ENCODE measurements at places on chromosomes 2 and 18. TPM values are rescaled to one million over a fixed set of nuclear protein-coding genes. Genes with fewer than 3 reads are reported as not detected.
A peak's percentile ranks its signal among the peaks of the same experiment; 100 is the strongest.

DNA sequence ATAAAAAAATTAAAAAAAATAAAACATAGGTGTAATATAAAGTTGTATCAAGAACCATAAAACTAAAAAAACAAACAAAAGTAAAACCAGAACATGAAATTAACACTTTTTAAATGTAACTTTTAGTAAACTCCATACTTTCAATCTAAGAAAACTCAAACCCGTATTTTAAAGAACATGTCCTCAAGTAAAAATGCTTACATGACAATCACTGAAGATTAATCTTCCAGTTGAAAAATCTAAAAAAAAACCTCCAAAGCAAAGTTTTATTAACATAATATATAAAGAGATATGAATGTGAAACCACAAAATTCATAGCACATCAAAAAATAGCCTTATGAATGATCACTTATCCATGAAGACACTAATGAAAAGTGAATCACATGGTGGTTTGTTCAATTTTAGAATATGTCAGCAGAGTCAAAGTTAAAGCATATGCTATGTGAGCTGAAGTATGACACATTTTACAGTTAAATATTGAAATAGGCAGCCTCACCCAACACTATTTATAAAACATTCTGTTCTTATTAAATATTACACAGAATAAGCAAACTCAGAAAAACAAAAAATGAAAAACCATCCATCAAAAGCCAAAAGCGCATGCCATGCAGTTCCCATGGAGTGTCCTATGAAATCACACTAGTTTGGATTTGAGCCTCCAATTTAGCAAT lies 23.1 kb upstream of the CHAC2 start:
- no peaks in the 10 kb centered on the region for H3K27me3 ChIP-seq
- DNase-seq: no peak
- H3K27ac ChIP-seq: peak overlapping the region; percentile 28
- peaks cover 37% of the 10 kb centered on the region for H3K36me3 ChIP-seq

- H3K27ac ChIP-seq: no peak overlapping the region
- peaks cover 2% of the 10 kb centered on the region for H3K36me3 ChIP-seq
- H3K4me1 ChIP-seq: no peaks in the 10 kb centered on the region
Measured at GRCh38 chr2:165601928-165602521, 132.5 kb downstream of the CSRNP3 start.

DNA sequence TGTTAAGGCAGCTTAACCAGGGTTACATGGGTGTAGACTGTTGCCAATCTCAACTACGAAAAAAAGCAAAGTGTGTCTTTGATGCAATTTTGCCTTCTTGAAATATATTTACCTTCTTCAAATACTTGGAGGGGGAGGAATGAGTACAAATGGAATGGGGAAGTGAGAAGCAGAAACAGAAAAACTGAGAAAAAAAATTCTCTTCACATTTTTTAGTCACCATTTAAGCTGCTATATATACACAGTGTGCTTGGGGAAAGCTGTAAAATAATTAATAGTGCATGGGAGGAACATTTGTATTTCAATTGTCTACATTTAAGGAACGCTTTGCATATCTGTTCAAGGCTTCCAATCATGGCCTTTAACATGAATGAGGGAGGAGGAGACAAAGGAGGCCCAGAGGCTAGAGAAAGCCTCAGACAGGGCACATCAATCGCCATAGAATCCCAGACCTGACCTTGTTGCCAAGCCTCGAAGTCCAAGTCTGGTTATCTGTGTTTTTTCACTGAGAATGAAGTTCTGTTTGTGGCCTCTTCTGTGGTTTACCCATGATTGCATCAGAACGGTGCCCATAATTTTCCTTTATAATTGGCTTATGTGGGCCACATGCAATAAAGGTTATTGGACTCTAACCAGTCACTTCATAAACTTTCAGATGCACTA lies 158.6 kb downstream of the PIK3C3 start:
- H3K27me3 ChIP-seq: peaks cover 35% of the 10 kb centered on the region
- no peak for DNase-seq
- no peaks in the 10 kb centered on the region for H3K36me3 ChIP-seq
- H3K4me1 ChIP-seq: peaks cover 13% of the 10 kb centered on the region
- peak overlapping the region; percentile 35 for H3K27ac ChIP-seq

The REG1B gene
- total RNA-seq: not detected

The CNGA3 gene
- not detected for total RNA-seq

The PARD3B gene
- 26.7 TPM for total RNA-seq

GRCh38 chr2:143977356-143977755 lies 542.6 kb downstream of the ZEB2 start:
- H3K4me1 ChIP-seq: no peaks in the 10 kb centered on the region
- no peaks in the 10 kb centered on the region for H3K36me3 ChIP-seq
- H3K4me3 ChIP-seq: no peak overlapping the region
- no peaks in the 10 kb centered on the region for H3K27me3 ChIP-seq
- H3K27ac ChIP-seq: no peak overlapping the region
- no peak for DNase-seq

DNA sequence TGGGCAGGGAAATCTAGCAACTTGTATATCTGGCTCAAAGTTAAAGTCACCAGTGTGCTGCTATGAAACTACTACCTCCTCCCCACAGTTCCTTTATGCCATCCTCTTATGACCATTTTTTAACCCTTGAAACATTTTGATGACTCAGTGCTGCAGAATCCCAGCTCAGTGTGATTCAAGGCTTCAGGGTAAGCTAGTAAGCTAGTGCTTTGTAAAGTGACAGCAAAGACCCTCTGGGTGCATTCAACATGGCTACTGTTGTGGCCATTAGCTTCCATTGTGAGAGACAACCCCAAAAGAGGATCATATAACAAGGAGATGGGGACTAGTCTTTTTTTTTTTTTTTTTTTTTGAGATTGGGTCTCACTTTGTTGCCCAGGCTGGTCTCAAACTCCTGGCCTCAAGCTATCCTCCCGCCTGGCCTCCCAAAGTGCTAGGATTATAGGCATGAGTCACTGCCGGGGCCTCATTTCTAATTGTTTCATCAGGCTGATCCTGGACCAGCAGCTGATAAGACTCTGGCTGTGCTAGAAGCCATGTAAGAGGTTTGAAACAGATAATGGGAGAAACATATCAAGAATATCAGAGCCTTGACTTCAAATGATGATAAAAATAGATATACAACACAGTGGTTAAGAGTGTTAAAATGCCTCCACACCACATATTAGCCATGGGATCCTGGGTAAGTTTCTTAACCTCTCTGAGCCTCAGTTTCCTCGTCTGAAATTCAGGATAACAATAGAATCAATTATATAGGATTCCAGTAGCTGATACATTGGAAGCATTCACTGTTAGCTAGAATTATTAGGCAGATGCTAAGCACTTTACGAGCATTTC lies 65.7 kb upstream of the RTN4 start:
- H3K4me1 ChIP-seq: peaks cover 68% of the 10 kb centered on the region
- H3K27ac ChIP-seq: peak overlapping the region; percentile 69
- no peak for DNase-seq
- no peaks in the 10 kb centered on the region for H3K27me3 ChIP-seq

- H3K27me3 ChIP-seq: no peaks in the 10 kb centered on the region
- no peaks in the 10 kb centered on the region for H3K36me3 ChIP-seq
- no peak for DNase-seq
- H3K27ac ChIP-seq: no peak overlapping the region
- H3K4me1 ChIP-seq: peaks cover 2% of the 10 kb centered on the region
Measured at GRCh38 chr2:26462511-26463243, 15.2 kb downstream of the OTOF start.

GRCh38 chr2:3356799-3357198 lies 20.8 kb downstream of the EIPR1 start:
- no peak overlapping the region for H3K4me3 ChIP-seq
- H3K36me3 ChIP-seq: peaks cover 11% of the 10 kb centered on the region
- H3K4me1 ChIP-seq: no peaks in the 10 kb centered on the region
- no peak overlapping the region for H3K27ac ChIP-seq
- no peak for DNase-seq

The TXNL1 gene
- 68.6 TPM for total RNA-seq

- H3K27me3 ChIP-seq: no peaks in the 10 kb centered on the region
- no peak overlapping the region for H3K4me3 ChIP-seq
- H3K36me3 ChIP-seq: peaks cover 16% of the 10 kb centered on the region
- peaks cover 41% of the 10 kb centered on the region for H3K4me1 ChIP-seq
Measured at GRCh38 chr18:8212896-8213780, 396.1 kb upstream of the RAB12 start.

DNA sequence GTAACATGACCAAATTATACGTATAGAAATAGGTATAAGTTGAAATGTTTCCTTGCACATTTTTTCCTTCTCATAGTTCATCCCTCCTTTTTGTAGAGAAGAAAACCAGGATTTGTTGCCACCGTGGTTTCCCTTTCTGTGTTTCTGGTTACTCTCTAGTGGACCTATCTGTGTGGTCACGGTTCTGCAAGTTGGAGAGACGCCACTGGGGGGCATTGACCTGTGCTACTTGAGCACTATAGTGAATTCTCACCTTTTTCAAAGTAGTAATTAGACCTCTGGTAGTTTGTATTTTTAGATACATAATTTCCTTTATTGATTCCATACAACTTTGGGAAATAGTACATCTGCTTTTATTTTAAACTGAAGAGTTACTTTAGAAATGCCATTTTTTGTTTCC lies 444.8 kb downstream of the PTPRM start:
- no peaks in the 10 kb centered on the region for H3K27me3 ChIP-seq
- no peak for DNase-seq
- H3K4me1 ChIP-seq: peaks cover 28% of the 10 kb centered on the region
- no peak overlapping the region for H3K4me3 ChIP-seq
- no peak overlapping the region for H3K27ac ChIP-seq
- peaks cover 8% of the 10 kb centered on the region for H3K36me3 ChIP-seq

DNA sequence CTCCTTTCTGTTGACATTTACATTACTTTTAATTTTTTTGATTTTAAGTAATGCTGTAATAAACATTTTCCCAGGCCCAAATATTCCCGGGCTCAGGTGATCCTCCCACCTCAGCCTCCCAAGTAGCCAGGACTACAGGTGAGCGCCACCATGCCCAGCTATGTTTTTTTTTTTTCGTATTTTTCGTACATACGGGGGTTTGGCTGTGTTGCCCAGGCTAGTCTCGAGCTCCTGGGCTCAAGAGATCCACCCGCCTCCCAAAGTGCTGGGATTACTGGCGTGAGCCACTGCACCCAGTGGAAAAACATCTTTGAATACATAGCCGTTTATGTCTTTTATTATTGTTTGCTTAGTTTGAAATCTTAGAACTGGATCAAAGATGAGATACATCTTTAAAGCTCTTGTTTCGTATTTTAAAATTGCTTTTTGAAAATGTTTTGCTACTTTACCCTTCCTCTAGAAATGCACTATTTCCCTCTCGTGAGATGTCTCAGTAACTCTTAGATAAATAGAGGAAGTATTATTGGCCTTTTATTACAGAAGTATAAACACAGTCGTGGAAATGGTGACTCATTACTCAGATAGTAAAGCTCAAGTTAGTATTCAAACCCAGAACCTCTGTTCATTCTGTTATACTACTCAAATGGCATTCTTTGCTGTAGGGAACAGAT lies 2.4 kb downstream of the SMCHD1 start:
- peak overlapping the region; percentile 96 for H3K27ac ChIP-seq
- no peak for DNase-seq
- peak overlapping the region; percentile 91 for H3K4me3 ChIP-seq
- H3K4me1 ChIP-seq: peaks cover 32% of the 10 kb centered on the region
- peaks cover 4% of the 10 kb centered on the region for H3K36me3 ChIP-seq
- H3K27me3 ChIP-seq: peaks cover 2% of the 10 kb centered on the region

The ST6GAL2 gene
- total RNA-seq: 139 TPM

The C2orf72 gene
- total RNA-seq: not detected

GRCh38 chr18:10377956-10378355 lies 76.5 kb upstream of the APCDD1 start:
- no peak overlapping the region for H3K4me3 ChIP-seq
- peak overlapping the region; percentile 47 for H3K27ac ChIP-seq
- H3K27me3 ChIP-seq: peaks cover 4% of the 10 kb centered on the region
- no peak for DNase-seq
- H3K36me3 ChIP-seq: no peaks in the 10 kb centered on the region

DNA sequence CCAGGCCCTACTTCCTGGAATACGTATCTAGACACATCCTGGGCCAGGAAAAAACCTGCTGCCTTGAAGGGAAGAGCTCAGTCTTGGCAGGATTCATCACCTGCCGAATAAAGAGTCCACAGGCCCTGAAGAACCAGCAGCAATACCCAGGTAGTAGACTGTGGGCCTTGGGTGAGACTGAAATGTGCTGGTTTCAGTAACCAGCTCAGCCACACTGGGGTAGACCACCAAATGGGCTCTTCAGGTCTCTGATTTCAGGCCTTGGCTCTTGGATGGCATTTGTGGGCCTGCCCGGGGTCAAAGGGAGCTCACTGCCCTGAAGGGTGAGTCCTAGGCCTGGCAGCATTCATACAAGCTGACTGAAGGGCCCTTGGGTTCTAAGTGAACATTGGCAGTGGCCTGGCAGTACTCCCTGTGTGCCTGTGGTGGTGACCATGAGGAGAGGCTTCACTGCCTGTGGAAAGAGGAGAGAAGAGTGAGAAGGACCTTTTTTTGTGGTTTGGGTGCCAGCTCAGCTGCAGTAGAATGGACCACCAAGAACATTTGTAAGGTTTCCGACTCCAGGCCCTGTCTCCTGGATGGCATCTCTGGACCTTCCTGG lies 175.1 kb downstream of the ANKRD30B start:
- no peak overlapping the region for H3K27ac ChIP-seq
- DNase-seq: peak; percentile 57
- H3K4me3 ChIP-seq: no peak overlapping the region
- H3K4me1 ChIP-seq: no peaks in the 10 kb centered on the region

The REG3A gene
- not detected for total RNA-seq

GRCh38 chr2:17231394-17231965 lies 286.8 kb downstream of the RAD51AP2 start:
- no peaks in the 10 kb centered on the region for H3K4me1 ChIP-seq
- no peak for DNase-seq
- no peak overlapping the region for H3K27ac ChIP-seq
- H3K4me3 ChIP-seq: no peak overlapping the region
- no peaks in the 10 kb centered on the region for H3K27me3 ChIP-seq
- no peaks in the 10 kb centered on the region for H3K36me3 ChIP-seq

GRCh38 chr2:241546771-241547498 lies 11.6 kb upstream of the BOK start:
- no peaks in the 10 kb centered on the region for H3K27me3 ChIP-seq
- H3K36me3 ChIP-seq: no peaks in the 10 kb centered on the region
- no peak overlapping the region for H3K4me3 ChIP-seq
- no peak for DNase-seq

DNA sequence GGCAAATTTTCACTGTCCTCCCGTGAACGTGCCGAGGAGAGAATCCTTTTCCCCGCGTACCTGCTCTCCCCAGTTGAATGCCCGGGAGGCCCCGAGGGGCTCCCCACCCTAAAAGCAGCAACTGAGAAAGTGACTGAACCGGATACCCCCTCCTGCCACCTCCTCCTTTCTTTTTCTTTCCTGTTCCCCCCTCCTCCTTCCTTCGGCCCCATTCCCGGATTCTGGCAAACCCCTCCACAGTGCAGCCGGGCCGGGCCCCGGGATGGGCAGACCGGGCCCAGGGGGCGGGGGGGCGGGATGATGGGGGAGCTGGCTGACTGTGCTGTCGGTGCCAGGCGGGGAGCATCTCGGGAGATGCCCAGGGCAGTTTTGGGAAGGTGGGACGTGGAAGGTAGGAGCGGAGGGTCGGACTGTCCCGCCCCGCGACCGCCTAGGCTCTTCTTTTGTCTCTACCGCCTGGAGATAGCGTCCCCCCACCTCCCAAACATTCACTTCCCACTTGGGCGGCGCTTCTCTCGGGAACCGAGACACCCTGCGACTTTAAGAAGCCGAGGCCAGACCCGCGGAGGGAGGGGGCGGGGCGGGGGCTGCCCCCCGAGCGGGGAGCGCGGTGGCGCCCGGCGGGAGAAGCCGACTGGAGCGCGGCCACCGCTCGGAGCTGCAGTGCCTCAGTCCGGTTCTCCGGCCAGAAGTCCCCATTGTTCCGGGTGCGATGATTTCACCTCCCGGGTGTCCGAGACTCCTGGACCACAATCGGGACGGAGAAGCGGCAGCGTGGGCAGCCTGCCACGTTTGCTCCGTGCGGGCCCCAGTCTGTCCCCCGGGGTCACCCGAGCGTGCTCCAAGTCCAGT lies 8.2 kb downstream of the DLX2 start:
- no peaks in the 10 kb centered on the region for H3K27me3 ChIP-seq
- peaks cover 80% of the 10 kb centered on the region for H3K4me1 ChIP-seq
